Stimulated activated naive CD8-positive, alpha-beta T cell treated with anti-CD3 and anti-CD28 coated beads, Interleukin-15, Interleukin-2, amounts not matched to agents 100 U/mL and 50 U/mL, for 24 hours (primary cell): ENCODE measurements at places on chromosomes 13 and 19.

GRCh38 chr13:38180126-38180525 lies 169.5 kb upstream of the UFM1 start:
- no peak for DNase-seq

DNA sequence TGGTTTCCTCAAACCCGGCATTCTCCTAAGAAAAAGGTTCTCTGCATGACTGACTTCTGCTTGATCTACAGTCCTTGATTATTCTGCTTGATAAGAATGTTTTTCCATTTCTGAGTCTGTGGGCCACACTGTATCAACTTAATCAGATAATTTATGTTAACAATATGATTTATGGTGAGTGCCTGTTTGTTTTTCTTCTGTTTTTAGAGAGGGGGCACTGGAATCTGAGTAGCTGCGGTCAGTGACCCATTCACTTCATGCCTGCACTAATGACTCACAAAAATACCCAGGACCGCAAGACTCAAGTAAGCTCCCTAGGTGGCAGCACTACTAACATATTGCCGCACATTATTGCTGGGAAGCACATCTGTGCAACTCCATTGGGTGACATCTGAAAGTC lies 542.3 kb upstream of the ATXN8OS start:
- DNase-seq = peak; percentile 3

GRCh38 chr13:59034198-59034597 lies 1129.5 kb downstream of the DIAPH3 start:
- DNase-seq = no peak

DNA sequence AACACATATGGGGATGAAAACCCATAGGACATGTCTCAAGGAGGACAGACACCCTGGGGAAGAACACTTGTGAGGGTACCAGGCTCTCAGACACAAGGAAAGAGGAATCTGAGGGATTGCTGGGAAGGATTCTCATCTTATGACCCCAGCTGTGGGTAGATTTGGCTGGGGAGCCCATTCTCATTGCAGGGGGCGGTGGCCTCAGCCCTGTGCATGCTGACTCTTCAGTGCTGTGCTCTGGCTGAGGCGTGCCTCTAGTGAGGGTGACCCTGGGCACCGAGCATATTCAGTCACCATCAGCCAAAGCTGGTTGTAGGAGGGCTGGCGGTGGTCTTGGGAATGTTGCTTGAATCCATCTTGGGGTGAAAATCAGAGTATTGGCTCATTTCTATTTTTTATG lies 140.7 kb downstream of the TM9SF2 start:
- DNase-seq = no peak

DNA sequence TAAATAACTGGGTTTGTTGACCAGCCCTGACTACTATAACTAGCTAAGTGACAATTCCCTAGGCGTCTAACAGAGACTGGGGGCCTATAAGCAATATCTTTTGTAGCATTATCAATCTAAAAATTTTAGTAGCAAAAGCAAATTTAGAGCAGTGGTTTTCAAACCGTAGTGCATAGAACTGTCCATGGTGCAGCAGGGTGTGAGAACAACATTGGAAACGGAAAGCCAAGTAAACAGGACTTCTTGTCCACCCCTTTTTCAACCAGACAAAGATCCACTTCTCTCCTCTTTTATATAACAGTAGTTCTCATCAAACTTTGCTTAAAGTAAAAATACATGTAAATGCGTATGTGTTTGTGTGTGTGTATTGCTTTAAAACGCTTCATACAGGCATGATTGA lies 1099.1 kb upstream of the ATXN8OS start:
- no peak for DNase-seq

DNA sequence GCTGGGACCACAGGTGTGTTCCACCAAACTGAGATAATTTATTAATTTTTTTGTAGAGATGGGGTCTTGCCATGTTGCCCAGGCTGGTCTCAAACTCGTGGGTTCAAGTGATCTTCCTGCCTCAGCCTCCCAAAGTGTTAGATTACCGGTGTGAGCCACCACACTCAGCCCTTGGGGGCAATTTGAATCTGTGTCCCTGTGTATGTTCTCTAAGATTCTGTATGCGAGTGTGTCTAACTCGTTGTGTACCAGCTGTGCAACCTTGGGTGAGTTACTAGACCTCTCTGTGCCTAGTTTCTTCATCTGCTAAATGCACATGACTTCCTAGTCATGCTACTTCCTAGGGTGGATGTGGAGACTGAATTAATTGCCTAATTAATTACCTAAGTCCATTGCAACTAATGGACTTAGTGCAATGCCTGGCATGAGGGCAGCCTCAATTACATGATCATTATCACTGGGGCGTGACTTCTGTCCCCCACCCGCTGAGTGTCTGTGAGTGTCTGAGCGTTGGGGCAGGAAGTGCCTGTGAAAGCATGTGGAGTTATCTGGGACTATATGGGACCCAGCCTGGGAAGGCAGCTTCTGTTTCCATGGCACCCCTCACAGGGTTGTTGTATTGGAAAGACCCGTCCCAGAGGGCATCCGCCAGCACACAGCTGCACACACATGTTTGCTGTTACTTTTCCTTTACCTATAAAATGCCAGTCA lies 1.8 kb upstream of the NCCRP1 start:
- DNase-seq = no peak

GRCh38 chr13:27442071-27442647 lies 8.2 kb downstream of the MTIF3 start:
- peak; percentile 35 for DNase-seq

DNA sequence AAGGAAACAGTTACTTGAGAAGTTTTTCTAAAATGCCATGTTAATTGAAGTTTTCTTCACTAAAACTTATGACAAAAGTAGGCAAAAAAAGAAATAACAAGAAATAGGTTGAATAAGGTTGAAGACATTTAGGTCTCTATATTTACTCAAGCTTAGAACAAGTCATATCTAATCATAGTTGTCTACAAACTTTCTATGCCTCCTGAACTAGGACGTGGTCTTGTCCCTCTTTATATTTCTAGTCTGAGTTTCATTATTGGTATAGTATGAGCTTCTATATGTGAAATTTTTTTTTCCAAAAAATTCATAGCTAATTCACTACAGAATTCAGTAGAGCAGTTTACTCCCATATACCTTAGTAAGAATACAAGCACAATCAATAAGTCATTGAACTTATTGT lies 836.4 kb downstream of the SLITRK6 start:
- DNase-seq = no peak

DNA sequence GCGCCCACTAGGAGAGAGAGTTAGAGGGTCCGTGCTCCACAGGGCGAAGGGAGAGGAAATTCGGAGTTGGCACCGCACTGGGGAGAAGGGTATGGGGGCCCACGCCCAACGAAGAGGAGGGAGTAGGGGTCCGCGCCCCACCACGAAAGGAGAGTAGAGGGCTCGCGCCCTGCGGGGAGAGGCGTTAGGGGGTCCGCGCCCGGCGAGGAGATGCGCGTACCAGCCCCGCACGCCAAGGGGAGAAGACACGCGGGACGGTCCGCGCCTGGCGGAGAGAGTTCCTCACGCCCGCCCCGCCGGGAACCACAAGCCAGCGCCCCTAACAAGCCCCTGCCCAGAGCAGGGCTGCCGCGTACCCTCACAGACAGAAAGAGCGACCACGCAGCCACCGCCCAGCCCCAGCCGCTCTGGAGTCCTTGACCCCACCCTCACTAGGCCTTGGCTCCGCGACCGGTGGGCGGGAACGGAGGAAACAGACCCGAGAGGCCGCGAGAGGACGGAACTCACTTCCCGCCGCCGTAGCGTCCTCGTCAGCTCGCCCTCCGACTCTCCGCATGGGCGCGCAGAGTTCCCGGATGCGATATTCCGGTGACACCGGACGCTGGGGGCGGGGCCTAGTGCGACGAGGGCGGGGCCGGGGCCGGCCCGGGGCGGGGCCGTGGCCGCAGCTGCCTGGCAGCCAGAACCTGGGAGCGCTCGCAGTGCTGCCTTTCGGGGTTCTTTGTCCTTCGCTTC lies 20.0 kb upstream of the ZSCAN18 start:
- DNase-seq = no peak

GRCh38 chr13:78478183-78478582 lies 125.2 kb downstream of the POU4F1 start:
- no peak for DNase-seq

DNA sequence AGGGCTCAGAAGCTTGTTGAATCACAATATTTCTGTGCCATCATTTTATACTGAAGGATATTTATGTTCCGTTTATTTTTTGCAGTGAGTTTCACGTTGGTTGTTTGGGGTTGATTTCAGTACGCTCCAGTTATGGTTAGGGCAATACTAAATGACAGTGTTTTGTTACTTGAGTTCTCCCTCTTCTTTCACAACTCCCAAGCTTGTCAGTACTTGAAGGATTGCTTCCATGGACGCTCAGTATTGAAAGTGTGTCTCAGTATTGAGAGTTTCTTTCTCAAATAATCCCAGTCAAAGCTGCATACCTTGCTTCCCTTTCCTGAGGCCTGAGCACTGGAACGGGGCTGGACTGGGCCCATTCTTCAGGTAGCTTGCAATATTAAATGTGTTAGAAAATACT lies 38.9 kb downstream of the LACC1 start:
- no peak for DNase-seq

- no peak for DNase-seq
These were observed 196.5 kb downstream of the ITGBL1 start for GRCh38 chr13:101648766-101649487.

DNA sequence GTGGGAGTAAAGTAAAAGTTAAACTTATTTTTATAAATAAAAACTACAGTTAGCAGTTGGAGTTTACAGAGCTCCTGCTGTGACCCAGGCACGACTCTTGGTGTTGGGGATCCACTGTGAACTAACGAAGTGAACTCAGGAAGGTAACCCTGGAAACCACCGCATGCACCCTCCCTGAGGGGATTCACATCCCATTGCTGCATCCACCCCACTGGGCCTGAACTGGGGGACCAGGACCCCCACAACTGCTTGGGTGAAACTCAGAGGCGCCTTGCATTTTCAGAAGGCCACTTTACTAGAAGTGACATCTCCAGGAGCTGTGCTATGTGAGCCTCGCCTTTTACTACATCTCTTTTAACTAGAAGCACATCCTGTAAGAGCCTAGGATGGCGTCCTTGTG lies 166.4 kb downstream of the TEX29 start:
- DNase-seq = no peak

DNA sequence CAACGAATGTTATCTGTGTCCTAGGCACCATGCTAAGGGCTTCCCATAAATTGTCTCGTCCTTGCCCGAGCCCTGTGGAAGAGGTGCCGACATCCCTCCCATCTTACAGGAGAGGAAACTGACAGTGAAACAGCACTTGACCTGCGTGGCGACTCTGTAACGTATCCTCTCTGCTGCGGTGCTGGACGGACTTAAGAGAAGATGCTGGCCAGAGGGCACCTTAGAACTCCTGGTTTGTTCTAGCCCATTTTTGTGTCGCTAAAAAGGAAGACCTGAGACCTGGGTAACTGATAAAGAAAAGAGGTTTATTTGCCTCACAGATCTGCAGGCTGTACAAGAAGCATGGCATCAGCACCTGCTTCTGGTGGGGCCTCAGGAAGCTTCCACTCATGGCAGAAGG lies 68.6 kb downstream of the KCTD15 start:
- no peak for DNase-seq

DNA sequence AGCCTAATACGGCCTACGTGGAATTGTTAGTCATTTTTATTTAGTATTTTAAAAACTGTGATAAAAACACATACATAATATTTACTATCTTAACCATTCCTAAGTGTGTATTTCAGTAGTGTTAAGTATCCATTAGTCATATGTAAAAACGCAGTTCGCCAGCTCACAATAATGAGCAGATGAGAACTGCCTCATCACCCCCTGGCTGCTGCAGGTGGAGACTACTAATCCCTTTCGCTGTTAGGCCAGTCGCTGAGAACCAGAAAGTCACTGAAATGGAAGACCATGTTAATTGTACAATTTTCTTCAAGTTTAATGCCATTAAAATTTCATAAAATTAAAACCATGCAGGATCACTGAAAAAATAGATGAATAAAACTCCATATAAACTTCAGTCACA lies 1.6 kb downstream of the ESD start:
- no peak for DNase-seq

DNA sequence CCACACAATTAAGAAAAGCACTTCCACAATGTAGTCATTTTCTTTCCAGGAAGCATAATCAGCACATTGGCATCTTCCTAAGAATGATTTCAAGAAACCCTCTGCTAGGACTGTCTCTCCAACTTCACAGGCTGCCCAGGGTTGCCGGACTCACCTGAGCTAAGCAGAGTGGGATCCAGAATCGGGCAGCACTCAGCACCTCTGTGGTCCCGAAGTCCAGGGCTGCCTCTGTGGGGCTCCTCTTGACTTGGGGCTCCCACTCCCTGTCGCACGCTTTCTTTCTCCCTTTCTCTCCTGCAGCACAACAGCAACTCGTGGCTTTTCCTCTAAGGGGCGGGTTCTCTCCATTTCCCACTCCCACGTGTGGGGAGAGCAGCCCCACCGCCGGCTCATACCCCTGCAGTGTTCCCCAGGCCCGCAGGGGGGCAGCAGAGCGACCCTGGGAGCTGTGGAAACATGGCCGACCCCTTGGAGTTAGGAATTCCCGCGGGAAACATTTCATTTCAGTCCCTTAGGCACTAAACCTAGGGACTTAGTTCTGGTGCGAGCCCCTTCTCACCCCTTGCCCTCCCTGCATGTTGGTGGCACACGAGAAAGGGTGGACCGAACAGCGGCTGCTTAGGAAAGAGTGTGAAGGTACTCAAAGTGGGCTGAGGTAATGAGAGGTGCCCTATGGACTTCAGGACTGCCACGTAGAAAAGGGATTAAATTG lies at the start of gene TMEM272:
TMEM272 (minus strand) TSS at position 316 of the 712 bp plus-strand sequence. CDS start 6,647 bp downstream, outside the sequence.
- DNase-seq = peak; percentile 80

DNA sequence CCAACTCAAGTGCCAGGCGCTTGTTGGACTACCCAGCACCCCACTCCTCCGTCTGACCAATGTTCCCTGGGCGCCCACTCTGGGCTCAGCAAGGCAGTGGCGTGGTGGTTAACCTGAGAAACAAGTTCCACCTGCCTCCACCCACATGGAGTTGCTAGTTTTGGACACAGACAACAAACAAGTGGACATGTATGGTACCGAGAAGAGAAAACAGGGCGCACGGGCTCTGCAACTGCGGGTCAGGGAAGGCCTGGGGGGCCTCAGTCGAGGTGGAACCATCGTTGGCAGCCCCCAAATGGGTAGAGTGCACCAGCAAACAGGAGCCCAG lies 2.5 kb downstream of the MIER2 start:
- no peak for DNase-seq

DNA sequence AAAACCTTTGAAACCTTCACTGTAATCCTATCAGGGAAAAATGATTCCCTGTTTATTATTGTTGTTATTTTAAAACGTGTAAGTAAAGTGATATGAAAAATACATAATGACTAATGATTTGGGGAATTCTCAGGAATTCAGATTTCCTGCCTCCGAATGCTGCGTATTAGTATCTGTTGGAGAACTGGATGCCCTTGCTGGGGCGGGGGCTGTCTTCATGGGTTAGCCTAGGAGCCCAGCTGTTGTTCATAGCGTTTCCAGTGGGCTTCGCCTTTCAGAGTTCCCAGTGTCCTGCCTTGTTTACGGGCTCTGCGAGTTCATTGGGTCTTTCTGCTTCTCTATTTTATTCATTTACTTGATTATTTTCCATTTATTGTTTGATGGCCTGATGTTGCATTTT lies 18.4 kb downstream of the NAXD start:
- no peak for DNase-seq

- DNase-seq = no peak
These were observed 1464.5 kb upstream of the SLC10A2 start for GRCh38 chr13:104530741-104531140.

- no peak for DNase-seq
These were observed at the start of gene PTPRH for GRCh38 chr19:55208880-55209692. Gene PTPRH, minus strand, starts transcription at chr19:55209501. Its CDS starts 68 bp downstream, at chr19:55209433.
